ENCODE measurements at places on chromosomes 6 and 20.

DNA sequence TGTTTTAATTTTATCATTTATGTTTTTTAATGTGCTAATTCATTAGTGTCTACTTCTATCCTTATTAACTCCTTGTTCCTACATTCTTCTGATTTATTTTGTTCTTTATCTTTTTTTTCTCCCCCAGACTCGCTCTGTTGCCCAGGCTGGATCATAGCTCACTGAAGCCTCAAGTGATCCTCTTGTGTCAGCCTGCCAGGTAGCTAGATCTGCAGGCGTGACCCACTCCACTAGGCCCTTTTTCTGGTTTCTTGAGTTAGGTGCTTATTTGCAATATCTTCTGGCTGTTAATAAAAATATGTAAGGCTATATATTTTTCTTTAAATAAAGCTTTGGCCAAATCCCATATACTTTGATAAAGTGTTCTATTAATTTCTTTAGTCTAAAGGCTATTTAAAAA, 2.8 kb downstream of the TAF11 start:
- DNase-seq, result no peak

GRCh38 chr6:159594750-159595117, 98.3 kb downstream of the SOD2 start:
- no peak for DNase-seq

DNA sequence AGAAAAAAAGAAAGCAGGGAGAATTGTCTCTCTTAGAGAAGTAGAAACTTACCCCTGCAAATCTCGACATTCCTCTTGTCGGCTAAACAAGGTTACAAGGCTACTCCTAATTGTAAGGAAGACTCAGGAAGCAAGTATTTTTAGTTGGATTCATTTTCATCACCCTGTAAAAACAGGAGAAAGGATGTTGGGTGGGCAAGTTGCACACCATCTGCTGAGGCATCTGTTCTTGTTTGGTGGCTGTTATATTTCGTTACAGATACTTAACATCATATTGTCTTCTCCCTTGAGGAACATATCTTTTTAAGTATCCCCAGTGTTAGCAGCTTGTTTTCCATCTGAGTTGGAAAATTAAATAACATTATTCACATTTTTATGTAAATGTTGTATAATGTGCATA, 187.5 kb downstream of the PLCB4 start:
- DNase-seq, result no peak

- no peak for DNase-seq
These were observed 130.7 kb downstream of the DLL1 start for GRCh38 chr6:170160031-170160627.

GRCh38 chr20:44888226-44889103, 3.0 kb downstream of the YWHAB start:
- no peak for DNase-seq

DNA sequence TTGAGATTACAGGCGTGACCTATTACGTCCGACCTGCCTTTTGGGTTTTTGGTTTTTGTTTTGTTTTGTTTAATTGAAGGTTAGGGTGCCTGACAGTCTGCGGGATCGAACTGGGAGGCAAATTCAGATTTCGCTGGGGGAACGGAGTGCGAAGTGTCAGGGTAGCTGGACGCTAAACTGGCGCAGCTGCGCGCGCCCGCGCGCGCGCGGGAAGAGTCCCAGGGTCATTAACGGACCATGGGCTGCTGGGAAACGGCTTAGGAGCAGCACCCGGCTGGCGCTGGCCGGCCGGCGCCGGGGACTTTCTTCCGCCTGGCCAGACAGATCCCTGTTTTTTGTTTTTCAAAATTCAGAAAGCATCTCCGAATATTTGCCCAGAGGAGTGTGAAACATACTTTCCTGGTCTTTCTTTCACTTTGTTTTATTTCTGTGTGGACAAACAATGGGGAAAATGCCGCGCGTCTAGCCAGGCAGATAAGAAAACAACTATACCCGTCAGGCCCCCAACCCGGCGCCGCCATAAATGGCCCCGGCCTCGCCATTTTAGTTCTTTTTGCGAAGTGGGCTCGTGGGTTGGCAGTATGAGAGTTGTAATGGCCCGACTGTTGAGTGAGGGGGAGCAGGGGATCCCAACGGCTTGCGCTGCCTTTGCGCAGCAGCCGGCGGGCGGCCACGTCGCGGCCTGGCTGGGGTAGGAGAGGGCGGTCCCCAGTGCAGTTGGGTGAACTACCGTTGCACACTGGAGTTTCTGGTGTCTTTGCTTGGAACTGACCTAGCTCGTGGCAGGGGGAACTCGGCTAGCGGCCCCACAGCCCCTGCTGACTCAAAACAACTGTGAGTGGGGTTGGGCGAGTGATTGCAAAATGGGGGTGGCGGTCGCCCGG, 7.1 kb downstream of the HSPA1B start:
- peak; percentile 76 for DNase-seq

DNA sequence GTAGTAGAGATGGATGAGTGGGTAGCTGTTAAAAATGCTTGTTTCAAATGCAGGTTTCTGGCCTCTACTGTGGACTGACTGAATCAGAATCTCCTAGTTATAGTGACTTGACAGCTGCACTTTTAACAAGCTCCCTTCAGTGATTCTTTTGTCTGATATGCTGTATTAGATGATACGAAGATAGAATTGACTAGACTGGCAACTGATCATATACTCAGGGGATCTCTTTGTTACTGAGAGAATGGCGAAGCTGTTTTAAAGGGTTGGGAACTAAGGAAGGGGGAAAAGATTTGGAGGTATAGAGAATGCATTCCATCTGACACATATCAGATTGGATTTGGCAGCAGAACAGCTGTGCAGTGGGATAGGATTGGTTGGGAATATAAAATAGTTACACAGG, 7.0 kb downstream of the ENPP4 start:
- no peak for DNase-seq

GRCh38 chr6:144090384-144090783, 5.0 kb downstream of the SF3B5 start:
- no peak for DNase-seq

DNA sequence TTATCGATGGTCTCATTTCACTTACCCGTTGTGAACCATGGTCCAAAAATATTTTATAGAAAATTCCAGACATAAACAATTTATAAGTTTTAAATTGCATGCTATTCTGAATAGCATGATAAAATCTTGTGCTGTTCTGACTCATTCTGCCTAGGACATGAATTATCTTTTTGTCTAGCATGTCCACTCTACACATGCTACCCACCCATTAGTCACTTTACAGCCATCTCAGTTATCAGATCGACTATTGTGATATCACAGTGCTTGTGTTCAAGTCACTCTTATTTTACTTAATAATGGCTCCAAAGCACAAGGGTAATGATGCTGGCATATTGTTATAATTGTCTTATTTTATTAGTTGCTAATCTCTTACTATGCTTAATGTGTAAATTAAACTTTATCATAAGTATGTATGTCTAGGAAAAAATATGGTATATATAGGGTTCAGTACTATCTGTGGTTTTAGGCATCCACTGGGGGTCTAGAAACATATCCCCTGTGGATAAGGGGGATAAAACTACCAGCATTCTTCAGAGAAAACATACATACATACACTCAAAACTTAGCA, 252.0 kb upstream of the HTR1E start:
- no peak for DNase-seq

Data from stimulated activated CD4-positive, alpha-beta T cell treated with anti-CD3 and anti-CD28 coated beads, Interleukin-2, amount 100 ng/mL, for 48 hours (primary cell).